ENCODE measurements at places on chromosomes 11 and 22.

DNA sequence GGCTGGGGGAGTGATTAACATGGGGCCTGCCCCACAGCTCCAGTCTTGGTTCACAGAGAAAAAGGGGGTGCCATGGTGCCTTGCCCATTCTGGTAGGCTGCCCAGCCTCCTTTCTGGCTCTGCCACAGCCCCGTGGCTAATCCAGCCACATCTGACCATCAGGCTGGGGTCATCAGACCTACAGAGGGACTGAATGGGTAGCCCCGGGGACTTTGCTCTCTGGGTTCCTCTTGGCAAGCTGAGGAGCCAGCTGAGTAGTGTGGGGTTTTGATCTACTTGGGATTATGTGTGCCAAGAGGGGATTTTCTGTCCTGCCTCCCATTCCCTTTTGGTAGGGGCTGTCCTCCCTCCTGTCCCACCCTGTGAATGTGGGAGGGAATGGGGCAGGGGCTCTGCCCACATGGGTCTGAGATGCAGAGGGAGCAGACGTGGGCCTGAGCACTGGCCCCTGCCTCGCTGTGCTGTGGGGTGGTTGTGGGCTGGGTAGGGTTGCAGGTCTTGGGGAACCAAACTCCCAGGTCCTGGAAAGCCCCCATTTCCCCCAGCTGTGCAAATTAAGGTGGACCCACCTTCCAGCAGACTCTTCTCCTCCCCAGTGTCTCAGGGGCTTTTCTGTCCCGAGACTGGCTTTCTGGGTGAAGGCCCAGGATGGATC is 32.0 kb downstream of the CD82 start:
- no peak for DNase-seq

- DNase-seq: no peak
These were observed 181.5 kb downstream of the MAML2 start for GRCh38 chr11:96161307-96162089.

- DNase-seq: no peak
These were observed 651.1 kb downstream of the METTL15 start for GRCh38 chr11:28759311-28759710.

GRCh38 chr11:83403691-83404389 is 117.7 kb upstream of the CCDC90B start:
- DNase-seq: no peak

DNA sequence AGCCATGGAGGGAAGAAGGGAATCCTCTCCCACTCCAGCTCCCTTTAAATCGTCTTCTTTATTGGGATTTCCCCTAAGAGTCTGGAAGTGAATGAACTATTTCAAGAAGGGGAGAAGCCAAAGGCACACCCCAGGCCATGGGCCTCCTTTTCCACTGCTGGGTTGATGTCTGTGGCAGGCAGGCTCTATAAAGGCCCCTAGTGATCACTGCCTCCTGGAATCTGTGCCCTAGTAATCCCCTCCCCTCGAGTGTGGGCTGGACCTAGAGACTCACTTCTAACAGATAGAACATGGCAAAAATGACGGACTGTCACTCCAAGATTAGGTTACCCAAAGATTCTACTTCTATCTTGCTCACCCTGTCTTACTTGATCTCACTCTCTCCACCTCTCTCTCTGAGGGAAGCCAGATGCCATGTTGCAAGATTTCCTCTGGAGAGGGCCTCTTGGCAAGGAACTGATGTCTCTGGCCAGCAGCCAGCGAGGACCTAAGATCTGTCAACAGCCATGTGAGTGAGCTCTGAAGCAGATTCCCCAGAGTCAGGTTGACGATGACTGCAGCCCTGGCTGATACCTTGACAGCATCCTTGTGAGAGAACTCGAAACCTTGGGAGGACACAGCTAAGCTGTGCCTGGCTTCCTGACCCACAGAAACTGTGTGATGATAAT is 444.8 kb downstream of the SOX6 start:
- no peak for DNase-seq

DNA sequence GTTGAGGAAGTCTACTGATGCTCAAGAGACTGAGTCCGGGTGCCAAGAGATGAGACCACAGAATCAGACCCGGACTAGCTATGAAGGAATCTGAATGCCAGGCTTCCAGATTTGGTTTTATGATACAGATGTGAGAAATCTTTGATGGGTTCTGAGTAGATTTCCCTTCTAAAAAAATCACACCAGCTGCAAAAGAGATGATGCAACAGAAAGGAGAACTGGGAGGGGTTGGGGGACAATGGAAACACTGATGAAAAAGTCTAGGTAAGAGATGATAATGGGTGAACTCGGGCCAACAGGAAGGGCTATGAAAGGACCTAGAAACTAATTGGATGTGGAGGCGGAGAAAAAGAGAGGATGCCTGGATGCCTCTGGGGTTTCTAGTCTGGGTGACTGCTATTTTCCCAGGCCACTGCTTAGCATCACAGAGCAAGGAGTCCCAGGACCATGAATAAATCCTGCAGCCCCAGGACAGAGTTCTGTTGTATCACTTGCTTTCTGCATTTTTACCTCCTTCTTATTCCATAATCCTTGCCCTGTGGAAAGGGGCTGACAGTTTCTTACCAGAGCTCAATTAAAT is 115.4 kb upstream of the SEZ6L start:
- DNase-seq: no peak

- no peak for DNase-seq
These were observed 56.6 kb upstream of the UBASH3B start for GRCh38 chr11:122598971-122599370.

- DNase-seq: no peak
These were observed 7.0 kb downstream of the OR4X1 start for GRCh38 chr11:48270621-48271020.

DNA sequence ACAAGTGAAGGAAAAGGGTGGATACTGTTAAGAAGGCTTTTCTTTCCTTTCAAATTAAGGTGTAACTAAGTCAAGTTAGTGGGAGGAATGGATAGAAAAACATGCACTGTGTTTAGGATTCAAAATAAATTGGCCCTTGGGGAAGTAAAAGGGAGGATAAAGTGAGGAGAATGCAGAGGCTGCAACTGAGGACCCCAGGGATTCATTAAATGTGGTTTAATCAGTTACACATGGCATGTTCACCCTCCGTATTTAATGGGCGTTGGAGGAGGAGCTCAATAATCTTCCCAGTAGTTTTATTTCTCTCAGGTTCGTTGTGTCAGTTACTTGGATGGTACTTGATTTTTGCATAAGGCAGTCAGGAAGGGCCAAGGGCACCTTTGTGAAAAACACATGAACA is 966.3 kb downstream of the JRKL start:
- DNase-seq: no peak

DNA sequence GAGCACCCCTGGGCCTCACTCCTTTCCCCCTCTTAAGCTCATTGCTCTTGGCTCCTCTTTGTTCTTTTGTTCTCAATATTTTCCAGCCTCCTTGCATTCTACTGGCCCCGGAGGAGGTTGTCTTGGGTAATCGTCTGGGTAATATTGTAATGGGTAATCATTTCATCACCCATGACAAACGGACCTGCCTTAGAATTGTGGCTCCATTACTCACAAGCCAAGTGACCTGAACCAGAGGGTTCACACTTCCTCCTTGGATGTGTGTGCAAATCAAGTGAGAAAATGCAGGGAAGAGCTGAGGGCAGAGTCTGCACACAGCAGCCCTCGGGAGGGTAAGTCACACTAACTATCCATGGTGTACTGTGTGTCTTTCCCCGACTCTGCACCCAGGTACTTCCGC is 305.0 kb downstream of the BUD13 start:
- DNase-seq: no peak

GRCh38 chr22:29726106-29726505 is 6.3 kb downstream of the CABP7 start:
- no peak for DNase-seq

- DNase-seq: no peak
These were observed 858.7 kb upstream of the CHORDC1 start for GRCh38 chr11:91081440-91082043.

GRCh38 chr11:58965246-58965985 is 26.1 kb downstream of the GLYATL1 start:
- DNase-seq: no peak

GRCh38 chr11:73184953-73185671 is 33.0 kb upstream of the P2RY2 start:
- peak; percentile 77 for DNase-seq

GRCh38 chr11:122707111-122707510 is 51.6 kb downstream of the UBASH3B start:
- DNase-seq: no peak

DNA sequence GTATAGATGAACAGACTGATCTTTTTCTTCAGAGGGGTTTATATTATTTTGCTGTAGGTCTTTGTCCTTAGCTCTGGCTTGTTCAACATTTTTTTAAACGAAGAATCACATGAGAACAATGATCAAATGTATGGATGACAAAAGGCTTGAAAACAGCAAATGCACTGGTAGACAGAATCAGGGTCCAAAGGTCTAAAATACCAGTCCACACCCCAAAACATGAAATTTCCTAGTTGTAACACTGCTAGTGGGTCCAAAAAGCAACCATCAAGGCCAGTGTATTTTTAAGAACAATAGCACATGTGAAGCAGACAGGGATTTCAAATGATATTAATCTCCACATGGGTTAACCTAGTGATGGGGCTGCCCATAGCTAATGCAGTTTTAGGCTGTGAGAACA is 162.0 kb downstream of the SWAP70 start:
- DNase-seq: no peak

- DNase-seq: no peak
These were observed 1008.4 kb downstream of the JRKL start for GRCh38 chr11:97398246-97398645.

GRCh38 chr22:40635043-40635939 is 1.2 kb downstream of the MRTFA start:
- DNase-seq: no peak

DNA sequence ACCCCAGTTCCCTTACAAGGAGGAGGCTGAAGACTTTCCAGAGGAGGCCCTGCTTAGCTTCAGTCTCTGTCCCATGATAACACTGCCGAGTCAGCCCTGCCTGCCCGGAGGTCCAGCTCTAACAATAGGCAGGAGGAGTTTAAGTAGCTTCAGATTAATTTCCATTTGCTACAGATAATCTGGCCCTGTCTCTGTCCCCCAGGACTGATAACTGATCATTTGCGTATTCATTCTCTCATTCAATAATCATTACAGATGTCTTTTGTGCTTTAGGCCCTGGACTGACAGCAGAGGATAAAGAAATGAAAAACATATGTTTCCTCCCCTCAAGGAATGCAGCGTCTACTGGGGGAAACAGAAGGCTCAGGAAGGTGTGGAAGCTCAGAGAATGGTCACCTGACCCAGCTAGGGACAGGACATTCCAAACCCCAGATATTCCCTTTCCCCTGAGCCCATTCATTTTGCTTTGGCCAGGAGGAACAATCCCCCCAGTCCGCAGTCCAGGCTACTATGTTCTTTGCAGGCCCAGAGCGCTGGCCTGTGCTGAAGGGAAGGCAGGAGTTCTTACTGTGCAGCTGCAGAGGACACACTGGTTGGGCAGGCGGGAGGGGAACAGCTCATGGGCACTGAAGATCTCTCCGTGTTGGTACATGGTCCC is 20.8 kb downstream of the CHRDL2 start:
- DNase-seq: no peak

GRCh38 chr22:45226503-45227186 is 14.0 kb downstream of the KIAA0930 start:
- peak; percentile 38 for DNase-seq

- DNase-seq: no peak
These were observed 49.2 kb upstream of the SESN3 start for GRCh38 chr11:95279921-95280868.

DNA sequence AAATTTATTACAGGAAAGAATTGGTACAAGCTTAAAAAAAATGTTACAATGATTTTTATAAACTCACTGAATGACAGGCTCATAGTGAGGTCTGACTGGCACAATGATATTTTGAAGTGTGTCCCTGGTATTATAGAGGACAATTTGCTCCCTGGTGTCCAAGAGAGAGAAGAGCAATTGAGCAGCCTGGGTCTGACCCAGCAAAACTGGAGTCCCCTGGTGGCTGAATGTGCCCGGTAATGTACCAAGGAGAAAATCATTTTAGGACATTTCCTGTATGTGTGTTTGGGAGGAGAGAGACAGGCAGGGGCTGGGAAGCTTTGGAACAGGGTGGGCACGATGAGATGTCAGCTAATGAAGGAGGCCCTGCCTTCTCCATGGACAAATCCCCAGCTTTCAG is 125.3 kb downstream of the APOL5 start:
- DNase-seq: peak; percentile 53

GRCh38 chr22:50625568-50626313 is 2.2 kb downstream of the ARSA start:
- DNase-seq: peak; percentile 46

GRCh38 chr11:83601201-83601913 is 315.2 kb upstream of the CCDC90B start:
- no peak for DNase-seq

DNA sequence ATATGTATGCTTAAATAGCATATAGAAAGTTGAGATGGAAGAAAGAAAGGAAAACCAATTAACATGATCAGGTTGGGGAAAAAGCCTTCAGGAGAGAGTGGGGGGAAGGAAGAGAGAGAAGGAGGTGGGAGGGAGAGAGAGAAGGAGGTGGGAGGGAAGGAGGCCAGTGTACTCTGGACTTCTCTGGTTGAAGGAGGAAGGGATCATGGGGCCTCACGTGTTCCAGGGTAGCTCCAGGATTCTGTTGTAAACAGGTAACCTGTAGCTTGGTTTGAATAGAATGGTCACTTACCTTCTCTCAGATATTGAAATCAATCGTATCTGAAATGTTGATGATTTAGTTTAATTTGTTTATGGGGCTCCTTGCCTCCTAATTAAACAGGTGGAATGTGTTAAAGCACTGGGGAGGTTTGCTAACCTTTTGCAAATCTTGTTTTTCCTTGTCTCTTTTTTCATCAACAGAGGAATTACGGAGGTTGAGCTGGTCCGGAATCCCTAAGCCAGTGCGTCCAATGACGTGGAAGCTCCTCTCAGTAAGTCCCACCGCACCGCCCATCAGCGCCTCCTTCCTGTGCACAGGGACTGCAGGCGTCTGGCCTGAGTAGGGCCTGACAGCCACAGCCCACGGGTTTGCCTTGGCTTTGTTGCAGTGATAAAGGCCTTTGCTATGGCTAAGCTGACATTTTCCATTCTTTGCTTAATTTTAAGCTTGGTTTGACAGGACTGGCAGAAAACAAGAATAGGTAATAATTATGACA is 115.9 kb downstream of the TBC1D22A start:
- DNase-seq: no peak

GRCh38 chr22:39205344-39206021 is 39.3 kb downstream of the PDGFB start:
- no peak for DNase-seq

DNA sequence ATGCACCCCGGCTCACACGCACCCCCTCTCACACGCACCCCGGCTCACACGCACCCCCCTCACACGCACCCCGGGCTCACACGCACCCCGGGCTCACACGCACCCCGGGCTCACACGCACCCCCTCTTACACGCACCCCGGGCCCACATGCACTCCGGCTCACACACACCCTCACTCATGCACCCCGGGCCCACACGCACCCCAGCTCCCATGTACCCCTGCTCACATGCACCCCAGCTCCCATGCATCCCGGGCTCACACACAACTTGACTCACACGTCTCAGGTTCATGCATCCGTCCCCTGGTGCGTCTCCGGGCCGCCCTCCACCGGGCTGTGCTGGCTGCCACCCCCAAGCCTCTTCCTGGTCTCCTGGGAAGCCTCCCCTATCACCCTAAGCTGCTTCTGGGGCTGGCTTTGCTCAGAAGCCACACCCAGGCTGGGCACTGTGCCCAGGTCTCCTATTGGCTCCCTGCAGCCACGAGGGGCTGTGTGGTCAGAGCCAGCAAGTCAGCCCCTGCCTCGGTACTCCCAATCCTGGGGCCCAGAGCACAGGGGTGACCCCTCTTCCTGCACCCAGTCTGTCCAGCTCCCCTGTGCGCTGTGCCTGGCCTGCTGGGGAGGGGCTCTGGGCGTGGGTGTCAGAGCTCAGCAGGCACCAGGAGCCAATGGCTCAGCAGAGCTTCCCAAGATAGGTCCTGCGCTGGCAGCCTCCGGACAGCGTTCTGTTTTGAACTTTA is 16.9 kb downstream of the TSPAN4 start:
- no peak for DNase-seq

All from ecto neural progenitor cell (in vitro differentiated cells).